ENCODE measurements at places on chromosomes 12 and 14. TPM values are rescaled to one million over a fixed set of nuclear protein-coding genes. Genes with fewer than 3 reads are reported as not detected.

TRIM9 gene
- 6.3 TPM for total RNA-seq

DNA sequence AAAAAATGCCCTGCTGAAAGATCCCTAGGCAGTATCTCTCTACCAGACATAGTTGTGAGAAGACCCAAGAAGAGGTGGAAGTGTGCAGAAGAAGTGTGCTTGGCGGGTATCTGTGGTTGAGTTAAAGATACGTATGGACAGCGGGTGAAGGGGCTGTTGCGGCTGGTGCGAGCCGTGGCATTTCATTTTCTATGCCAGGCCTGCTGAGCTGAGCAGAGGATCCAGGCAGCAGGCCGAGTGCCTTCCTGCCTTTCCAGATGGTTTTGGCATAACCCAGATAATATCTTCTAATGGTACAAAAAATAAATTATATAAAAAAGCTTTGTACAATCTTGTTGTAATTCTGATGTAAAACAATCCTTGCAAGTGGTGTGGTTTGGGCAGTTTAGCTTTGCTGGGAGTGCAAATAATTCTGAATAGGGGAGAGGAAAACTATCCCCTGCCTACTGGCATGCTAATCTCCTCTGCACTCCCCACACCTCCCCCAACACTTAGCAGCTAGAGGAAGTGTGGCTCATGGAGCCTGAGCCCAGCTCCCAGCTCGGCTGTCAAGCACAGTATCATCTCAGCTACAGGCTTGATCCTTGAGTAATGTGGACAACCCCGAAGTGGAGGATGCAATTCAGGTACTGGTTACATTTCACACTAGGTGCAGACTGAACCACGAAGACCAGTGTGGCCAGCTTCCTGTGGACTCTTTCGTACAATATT is 168.9 kb downstream of the VRK1 start:
- DNase-seq = no peak

- no peak for DNase-seq
These were observed 17.3 kb downstream of the DHX37 start for GRCh38 chr12:124971603-124972002.

SLC17A8 gene
- total RNA-seq = 2.6 TPM

DNA sequence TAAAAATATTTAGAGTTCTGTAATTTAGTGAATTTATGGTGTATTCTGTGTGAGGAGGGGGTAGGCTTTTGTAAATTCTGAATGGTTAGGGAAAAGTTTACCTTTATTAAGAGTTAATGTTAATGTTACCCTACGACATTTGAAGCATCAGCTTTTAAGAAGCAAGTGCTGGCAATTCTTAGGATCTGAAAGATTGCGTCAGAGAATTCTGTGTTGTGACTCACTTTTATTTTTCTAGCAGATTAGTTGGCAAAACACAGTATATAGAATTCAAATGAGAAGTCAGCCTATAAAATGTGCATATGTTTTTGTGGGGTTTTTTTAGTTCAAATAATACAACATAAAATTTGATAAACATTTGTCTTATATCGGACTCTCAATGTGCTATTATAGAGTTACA is 97.6 kb downstream of the RAD52 start:
- no peak for DNase-seq

AICDA gene
- not detected for total RNA-seq

DNA sequence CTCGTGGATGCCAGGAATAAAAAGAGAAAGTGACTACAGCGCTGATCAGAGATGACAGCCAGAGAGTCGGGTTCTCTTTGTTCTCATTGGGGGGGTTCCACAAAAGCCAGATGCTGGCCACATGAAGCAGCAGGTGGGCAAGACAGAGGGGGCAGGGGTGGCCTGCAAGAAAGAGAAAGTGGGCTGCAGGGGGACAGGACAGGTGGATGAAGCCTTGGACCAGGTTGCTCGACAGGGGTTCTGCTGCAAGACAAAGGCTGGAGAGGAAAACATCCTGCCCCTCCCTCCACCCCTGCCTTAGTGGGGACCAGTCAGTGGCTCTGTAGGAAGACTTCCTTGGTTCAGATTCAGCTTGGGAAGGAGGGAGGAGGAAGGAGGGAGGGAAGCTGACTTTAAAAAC is 126.2 kb downstream of the KSR2 start:
- DNase-seq = no peak

DNA sequence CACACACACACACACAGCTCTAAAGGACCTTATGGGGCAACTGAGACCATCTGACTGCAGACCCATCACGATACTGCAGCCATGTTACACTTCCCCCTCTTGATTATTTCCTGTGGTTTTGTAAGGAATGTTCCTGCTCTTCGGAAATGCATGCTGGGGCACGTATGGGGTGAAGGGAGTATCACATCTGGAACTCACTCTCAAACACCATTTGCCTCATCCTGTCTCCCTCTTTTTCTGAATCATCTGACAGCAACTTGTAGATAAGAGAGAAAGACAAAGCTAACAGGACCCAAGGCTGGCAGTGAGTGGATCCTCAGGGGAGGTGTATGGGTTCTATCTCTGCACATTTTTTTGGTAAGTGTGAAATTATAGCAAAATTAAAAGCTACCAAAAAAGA is 50.3 kb downstream of the RIMBP2 start:
- DNase-seq = no peak

DNA sequence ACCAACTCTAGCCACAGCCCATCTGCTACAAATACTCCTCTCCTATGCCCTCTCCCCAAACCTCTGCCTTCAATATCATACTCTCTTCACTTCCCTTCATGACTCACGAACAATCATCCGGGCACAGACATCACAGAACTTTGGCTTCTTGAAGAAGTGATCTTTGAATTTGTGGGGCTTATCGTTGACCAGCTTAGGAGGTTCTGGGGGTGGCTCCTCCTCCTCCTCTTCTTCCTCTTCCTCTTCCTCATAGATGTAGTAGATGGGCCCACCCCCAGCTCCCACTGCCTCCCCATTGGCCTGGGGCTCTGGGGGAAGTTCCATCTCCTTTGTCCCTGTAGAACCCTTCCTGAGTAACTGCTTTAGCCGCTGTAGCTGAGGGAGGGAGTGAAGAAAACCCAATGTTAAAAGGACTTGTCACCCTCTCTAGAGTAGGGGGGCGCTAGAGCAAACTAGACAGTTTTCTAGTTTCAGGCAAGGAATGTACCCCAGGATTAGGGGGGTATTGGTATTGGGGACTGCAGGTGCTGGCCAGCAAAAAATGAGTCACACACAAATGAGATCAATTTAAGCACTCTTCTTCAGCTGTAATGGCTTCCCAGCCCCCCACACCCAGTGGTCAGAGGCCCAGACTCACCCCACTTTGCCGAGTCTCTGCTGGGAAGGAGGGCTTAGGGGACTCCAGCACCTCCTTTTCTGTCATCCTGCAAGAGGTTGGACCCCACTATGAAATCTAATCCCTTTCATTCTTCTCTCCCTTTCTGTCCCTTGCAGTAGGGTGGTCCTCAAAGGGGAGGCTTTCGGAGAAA is 1.8 kb downstream of the STAC3 start:
- no peak for DNase-seq

SCN8A gene
- total RNA-seq = 2.6 TPM

- no peak for DNase-seq
These were observed 141.2 kb downstream of the SYNE2 start for GRCh38 chr14:63993992-63994391.

KCNH3 gene
- total RNA-seq = 0.72 TPM

GRCh38 chr14:34502545-34503225 is 36.8 kb downstream of the EAPP start:
- no peak for DNase-seq

DNA sequence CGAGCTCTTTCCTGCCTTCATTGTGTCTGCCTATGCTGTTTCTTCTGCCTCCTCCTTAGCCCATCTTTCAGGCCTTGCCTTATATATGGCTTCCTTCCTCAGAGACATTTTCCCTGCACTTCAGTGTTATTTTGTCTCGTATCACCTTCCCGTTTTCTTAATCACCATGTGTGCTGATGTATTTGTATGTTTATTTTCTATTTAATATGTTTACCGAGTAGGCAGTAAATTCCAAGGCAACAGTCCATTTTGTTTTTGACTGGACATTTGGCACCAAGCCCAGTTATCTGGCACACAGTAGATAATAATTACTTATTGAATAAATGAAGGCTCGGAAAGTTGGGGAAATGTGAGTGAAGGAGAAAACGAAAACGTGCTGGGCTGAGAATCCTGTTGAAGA is 4.6 kb upstream of the POU6F1 start:
- DNase-seq = no peak

DNA sequence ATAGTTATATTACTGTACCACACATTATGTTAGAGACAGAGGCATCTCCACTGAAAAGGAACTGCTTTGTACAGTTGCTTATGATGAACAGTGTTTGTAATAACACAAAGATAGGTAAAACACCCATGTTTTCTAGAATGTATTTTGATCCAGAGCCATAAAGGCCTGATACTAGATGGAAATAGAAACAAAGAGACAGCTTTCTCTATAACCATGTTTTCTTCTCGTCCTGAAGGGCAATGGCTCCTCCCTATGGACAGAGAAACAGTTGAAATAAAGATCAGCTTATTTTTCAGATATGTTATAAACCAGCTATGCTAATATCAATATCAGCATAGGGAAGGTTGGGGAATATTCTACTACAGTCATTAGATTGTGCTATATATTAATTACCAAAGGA is 109.2 kb downstream of the ATXN7L3B start:
- DNase-seq = no peak

GLIPR1L1 gene
- total RNA-seq = not detected

DNA sequence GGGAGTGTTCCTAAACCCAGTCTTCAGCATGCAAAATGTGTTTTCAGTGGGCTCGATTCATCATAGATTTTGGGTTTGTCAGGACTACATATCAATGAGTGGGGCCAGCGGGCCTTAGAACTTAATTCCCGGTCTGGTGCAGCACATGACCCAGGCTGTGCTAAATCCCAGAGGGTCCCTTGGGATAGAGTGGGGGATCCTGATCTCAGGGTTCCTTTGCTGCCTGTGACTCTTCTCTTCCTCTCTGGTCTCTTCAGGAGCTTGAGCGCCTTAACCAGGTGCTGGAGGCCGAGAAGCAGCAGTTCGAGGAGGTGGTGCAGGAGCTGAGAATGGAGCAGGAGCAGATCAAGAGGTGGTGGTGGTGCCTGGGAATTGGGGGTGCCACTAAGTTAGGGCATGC is 37.5 kb downstream of the PLEKHD1 start:
- DNase-seq = no peak

PPP4R4 gene
- total RNA-seq = 1.9 TPM

DNA sequence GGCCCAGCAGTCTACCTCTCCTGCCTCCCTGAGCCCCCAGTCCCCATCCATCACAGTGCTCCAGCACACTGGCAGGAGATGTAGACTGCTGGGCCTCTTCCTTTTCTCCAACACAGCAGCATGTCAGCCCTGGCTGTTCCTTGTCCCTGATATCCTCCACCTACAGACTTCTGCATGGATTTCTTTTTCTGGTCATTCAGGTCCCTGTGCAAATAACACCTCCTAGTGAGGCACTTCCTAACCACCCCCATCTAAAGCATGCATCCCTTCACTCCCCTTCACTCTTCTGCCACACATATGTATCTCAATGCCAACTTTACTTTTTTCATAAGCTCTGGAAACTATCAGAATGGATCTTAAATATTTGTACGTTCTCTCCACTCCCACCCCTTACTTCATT is 81.5 kb downstream of the SLC24A4 start:
- no peak for DNase-seq

DNA sequence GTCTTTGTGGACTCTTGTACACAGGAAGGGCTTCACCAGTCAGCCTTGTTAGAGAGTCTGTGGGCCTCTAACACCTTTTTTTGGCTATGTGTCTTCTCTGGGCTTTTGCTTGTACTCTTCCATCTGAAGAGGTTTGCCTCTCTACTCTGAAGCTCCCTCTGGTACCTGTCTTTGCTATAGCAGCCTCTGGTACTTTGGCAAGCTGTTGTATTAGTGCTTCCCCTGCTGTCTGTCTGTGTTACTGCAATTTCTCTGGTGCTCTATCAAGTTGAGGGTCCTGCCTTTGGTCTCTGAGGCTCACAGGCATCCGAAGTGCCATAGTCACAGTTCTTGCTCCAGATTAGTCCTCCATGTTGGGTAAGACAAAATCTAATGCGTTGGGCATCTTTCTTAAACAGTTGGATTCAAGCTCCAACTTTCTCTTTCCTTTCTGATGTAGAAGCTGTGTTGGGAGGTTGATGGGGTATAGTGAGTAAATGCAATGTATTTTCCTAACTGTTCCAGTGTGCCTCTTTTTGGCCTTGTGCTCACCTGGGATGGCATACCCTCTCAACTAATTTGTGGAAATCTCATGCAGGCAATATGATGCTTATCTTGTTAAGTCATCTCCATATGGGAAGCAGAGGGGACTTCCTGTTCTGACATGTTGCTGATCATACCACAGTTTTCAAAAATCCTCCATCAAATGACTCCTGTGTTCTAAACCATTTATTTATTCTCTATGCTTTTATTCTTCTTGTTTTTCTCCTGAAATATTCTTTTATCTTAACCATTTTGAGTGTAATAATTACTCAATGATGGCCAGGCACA is 88.8 kb downstream of the ATF7IP start:
- no peak for DNase-seq

GRCh38 chr12:53940443-53941014 is 1.9 kb downstream of the HOXC13 start:
- no peak for DNase-seq

GRCh38 chr12:108881953-108882352 is 2.1 kb downstream of the DAO start:
- no peak for DNase-seq

RERGL gene
- total RNA-seq = 1.1 TPM

- DNase-seq = no peak
These were observed 13.2 kb downstream of the HEBP1 start for GRCh38 chr12:12986775-12987331.

SLCO1B1 gene
- not detected for total RNA-seq

PIK3C2G gene
- total RNA-seq = 8.4 TPM

DNA sequence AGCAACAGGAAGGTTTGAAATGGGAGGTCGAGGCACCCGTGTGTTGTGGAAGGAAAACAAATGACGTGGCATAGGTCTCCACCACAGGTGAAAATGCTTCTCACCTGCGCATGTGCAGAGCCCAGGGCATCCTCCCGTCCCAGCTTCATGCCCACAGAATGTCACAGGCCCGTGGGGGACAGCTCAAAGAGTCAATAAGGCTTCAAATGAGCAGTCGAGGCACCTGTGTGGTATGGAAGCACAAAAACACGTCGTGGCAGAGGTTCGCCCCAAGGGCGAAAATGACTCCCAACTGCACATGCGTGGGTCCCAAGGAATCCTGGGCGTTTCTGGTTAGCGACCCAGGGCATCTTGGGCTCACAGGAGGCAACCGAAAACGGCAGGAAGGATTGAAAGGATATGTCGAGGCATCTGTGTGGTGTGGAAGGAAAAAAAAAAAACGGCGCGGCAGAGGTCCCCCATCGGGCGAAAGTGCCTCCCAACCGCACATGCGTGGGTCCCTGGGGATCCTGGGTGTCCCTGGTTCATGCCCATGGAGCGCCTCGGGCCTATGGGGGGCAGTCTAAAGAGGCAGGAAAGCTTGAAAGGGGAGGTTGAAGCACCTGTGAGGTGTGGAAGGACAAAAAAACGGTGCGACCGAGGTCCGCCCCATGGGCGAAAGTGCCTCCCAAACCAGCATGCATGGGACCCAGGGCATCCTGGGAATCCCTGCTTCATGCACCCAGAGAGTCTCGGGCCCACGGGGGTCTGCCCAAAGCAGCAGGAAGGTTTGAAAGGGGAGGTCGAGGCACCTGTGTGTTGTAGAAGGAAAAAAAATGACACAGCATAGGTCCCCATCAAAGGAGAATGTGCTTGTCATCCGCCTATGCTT is 578.5 kb downstream of the ALG10 start:
- peak; percentile 56 for DNase-seq

GRCh38 chr12:70854881-70855568 is 65.5 kb downstream of the PTPRR start:
- no peak for DNase-seq

Data from type B pancreatic cell (in vitro differentiated cells).